ENCODE measurements at places on chromosomes 6 and 20.

DNA sequence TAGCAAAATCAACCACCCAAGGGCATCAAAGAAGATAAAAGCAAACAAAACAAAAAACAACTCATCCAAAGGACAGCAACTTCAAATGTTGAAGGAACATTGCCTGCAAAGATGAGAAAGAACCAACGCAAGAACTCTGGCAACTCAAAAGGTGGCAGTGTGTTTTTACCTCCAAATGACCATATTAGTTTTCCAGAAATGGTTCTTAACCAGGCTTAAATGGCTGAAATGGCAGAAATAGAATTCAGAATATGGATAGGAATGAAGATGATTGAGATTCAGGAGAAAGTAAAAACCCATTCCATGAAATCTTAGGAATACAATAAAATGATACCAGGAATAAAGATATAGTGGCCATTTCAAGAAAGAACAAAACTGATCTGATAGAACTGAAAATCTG lies 9.8 kb upstream of the PI3 start:
- no peak for DNase-seq

GRCh38 chr20:24879875-24880274 lies 69.2 kb upstream of the CST7 start:
- DNase-seq, result no peak

DNA sequence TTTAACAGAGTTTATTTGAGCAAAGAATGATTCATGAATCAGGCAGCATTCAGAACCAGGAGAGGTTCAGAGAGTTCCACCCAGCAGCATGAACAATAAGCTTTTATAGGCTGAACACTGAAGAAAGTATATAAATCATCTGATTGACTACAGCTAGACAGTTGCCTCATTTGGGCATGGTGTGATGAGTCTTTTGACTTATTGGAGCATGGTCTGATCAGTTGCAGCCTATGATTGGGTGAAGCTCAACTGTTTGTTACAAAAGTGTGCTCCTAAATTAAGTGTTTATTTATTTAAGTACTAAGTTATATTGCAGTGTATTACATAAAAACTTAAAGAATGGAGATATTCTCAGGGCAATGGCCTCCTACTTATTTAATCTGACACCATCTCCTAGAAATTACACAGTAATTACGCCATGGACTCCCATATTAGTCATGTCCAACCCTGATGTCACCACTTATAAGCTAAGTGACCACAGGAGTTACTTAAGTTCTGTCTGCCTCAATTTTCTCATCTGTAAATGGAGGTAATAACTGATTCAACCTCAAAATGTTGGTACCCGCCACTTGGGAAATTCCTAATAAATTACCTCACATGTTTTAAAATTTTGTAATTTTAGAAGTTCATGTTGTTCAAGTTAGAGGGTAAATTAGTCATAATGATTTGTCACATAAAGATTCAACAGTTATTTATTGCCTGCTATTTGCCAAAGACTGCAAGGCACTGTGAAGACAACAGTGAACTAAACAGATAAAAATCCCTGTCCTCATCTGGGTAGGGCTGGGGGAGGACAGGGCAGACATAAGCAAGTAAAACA lies 15.2 kb upstream of the ROS1 start:
- no peak for DNase-seq

DNA sequence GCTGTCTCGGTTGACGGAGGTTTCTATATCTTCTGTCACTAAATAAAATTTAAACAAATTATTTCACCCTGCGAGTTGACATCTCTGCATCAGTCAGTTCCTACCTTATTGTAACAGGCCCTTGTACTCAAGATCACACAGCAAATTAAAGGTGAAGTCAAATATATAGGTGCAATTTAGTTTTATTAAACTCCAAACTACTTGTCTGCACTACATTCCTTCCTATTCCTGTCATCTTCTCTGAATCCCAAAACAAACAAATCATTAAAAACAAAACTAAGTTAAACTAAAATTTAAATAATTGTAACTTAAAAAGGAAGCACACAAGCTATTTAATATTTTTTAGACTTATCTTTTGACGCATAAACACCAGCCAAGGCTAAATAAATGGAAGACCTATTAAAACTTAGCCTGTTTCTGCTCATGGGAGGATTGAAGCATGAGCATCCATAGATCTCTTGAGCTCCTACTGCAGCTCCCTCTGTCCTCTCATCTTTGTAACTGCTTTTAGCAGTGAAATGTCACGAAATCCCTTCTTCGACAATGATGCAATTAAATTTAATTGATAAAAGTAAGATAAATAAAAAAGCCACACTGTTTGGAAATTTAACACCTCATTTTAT lies 1152.3 kb upstream of the GJE1 start:
- no peak for DNase-seq

DNA sequence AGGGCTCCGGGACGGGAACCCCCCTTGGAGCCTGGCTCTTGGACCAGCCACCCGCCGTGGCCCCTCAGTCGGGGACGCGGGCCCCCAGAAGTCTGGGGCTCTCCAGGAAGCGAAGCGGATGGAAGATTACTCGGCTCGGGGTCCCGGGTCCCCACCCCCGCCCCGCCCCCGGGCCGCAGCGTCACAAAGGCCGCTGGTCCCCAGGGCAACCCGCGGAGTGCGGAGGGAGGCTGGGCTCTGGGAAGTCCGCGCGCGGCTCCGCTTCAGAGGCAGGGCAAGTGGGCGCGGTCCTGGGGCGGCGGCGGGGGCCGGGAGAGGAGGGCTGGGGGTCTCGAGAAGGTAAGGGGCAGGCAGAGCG lies at the start of gene FNDC11:
FNDC11 (plus strand) TSS at position 227 of the 358 bp plus-strand sequence. CDS start 1,505 bp downstream, outside the sequence.
- no peak for DNase-seq

GRCh38 chr6:91796603-91797002 lies 1209.7 kb upstream of the MAP3K7 start:
- DNase-seq, result no peak

GRCh38 chr6:13696226-13696625 lies 15.4 kb downstream of the RANBP9 start:
- DNase-seq, result no peak

DNA sequence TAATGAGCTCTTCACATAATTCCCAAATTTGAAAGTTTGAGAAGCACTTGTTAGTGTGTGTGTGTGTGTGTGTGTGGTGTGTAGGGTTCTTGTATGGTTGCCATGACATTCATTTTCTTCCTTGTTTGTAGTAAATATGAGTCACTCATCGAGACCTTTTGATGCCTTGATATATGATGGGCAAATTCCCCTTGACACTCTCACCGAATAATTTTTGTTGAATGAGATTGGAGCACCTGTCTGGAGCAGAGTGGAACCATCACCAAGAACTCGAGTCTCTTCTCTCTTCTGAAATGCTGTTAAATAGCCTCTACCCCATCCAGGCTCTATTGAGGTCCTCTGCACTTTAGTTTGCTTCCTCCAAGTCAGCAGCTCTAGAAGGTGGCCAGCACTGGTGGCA lies 29.6 kb upstream of the FAM184A start:
- DNase-seq, result no peak

DNA sequence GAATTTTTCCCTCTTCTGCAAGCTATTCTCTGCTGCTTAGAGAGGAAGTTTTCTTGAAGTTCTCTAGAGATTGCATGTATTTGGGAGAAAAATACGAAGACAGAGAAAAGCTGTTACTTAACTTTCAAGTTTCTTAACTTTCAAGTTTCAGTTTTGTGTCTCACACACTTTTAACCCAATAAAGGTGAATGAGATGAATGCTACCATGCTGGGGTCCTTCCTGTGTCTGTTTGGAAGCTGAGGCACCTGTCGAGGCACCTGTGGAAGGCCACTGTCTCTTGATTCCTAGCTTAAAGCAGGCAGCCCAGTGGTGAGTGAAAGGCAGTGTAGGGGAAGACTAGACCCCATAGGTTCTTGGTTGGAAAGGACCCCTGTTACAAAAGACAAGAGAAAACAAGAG lies 372.8 kb upstream of the JARID2 start:
- no peak for DNase-seq

GRCh38 chr6:148472171-148473105 lies 129.8 kb downstream of the SASH1 start:
- DNase-seq, result no peak

DNA sequence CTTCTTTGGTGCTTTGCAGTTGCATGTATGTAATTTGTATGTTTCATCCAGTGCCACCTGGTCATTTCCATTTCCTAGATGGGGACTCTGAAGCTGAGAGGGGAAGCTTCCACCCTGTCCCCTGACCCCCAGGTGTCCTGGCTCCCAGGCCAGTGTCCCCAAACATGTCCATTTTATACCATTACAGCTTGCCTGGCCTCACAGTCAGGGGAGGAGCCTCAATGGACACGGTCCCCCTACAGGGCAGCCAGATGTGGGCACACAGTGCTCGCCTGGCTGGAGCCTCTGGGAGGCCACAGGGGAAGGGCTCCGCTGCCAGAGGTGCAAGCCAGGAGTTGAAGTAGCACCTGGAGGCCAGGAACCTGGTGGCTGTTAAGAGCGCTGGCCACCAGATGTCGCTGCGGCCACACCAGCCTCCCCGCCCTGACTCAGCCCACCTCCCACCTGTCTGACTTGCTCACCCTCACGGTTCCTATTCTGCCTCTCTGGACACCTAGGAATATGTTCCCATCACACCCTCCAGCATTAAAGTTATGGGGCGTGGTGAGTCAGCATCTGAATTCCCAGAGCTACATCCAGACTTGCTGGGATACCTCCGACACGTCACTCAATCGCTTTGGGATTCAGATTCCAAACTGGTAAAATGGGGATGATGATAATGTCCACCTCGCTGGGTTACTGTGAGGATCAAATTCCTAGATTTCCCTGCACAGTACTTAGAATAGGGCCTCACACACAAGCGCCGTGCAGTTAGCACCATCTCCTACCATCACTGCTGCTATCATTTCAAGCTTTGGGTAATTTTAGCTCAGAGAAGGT lies 107.4 kb downstream of the SULF2 start:
- DNase-seq, result peak; percentile 62

GRCh38 chr6:10721850-10722569 lies 860 bp upstream of the TMEM14C start:
- no peak for DNase-seq

DNA sequence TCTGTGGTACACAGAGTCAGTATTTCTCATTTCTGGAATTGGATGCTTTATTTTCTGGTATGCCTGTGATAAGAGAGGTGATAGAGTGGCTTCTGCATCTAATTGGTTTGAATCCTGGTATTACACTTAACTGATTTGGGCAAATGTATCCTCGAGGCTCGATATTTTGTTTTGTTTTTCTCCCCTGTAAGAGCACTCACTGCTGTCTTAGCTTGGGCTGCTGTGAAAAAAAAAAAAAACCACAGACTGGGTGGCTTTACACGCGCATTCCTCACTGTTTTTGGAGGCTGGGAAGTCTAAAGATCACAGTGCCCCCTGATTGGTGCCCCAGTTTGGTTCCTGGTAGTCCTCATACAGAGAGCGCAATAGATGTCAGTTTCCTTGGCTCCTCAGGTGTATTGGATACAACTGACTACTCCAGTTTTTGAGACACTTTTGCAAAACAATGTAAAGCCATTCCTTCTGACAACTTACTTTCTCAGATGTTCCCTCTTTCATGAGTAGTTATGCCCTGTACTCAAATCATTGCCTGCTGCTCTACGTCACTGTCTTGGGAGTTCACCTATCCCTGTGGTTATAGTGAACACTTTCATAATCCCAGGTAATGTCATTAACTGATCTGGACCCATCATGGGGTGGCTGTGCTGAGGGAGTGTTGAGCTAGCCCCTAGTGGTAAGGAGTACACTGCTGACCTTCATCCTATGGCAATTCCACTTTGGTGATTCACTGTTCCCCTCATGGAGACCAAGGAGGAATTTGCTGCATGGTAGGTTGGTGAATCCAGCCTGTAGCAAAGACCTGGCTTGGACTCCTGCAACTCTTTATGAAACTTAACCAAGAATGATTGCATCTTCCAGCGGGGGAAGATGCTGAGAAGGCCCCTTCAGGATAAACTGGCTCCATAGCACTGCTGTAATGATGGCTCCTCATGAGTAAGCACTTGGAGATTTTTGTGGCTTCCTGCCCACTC lies 3.5 kb upstream of the ACAT2 start:
- DNase-seq, result no peak

- no peak for DNase-seq
Observed at GRCh38 chr20:46720776-46721425, 11.5 kb downstream of the SLC2A10 start.

DNA sequence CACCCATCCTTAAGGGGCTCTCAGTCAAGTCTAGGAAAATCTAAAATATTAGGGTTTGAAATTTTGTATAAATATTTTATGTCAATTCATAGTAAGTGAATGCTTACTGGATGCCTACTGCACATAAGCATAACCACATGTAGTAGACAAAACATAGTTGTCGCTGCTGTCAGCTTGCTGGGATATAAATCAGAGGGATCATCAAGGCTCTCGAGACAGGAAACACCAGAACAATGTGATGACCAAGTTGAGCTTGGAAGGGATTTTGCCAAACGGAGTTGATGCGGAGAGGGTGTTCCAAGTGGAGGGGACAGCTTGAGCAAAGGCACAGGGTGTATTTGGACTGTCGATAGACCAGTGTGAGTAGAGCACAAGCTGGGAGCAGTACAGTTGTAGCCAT lies 105.8 kb upstream of the SUPT3H start:
- no peak for DNase-seq

DNA sequence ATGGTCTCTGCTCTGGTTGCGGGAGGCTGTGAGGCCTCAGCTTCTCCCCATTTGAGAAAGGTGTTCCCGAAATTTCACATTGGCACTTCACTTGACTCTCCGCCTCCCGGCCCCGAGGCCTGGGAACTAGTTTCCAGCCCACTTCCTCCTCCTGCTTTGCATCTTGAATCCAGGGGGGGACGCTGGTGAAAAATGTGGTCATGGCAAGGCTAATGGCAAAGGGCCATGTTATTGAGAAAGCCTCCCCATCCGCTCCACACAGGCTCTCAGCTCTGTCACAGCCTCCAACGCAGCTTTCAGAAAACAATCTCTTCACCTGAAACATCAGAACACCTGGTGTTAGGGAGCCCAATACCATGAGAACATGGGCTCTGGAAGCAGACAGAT lies 5.6 kb downstream of the PLAGL2 start:
- DNase-seq, result no peak

GRCh38 chr6:27078734-27079357 lies 168.7 kb upstream of the PRSS16 start:
- no peak for DNase-seq

GRCh38 chr6:119443993-119444641 lies 94.6 kb upstream of the MAN1A1 start:
- no peak for DNase-seq

GRCh38 chr20:48041078-48041780 lies 255.9 kb upstream of the SULF2 start:
- DNase-seq, result no peak

DNA sequence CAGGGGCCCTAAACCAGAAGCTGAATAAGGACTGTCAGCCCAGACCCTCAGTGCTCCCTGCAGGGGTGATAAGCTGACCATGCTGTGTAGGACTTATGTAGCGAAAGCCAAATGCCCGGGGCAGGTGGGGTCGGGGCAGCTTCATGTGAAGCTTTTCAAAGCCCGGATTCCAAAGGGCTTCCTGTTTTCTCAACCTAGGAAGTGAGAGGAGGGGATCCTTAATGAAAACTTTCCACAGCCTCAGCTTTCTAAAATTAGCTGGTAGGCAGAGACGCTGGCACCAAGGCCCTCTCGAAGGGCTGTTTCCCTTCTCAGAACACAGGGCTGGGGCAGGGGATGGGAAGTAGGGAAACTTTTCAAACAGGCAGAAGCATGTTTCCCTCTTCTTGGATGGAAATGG lies 148.9 kb downstream of the NFATC2 start:
- no peak for DNase-seq

Measured in liver (tissue), 10 donors.